A549 (cell line): ENCODE measurements at places on chromosomes 6 and 20.

DNA sequence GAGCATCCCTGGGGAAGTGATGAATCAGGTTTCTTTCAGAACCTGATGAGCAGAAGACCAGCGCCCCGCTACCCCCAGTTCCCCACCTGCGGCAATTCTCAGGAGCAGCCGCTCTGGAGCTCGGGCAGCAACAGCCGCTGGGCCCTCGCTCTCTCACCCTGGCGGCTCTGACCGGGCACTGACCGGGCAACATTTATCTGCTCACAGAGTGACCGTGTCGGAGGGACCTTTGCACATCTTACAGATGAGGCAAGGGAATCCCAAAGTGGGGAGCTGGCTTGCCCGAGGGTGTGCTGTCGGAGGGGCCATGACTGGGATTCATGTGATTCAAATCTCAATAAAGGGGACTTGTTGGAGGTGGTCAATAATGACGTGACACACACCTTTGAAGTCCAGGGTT lies 26.2 kb upstream of the KCNK16 start:
- no peak for DNase-seq

DNA sequence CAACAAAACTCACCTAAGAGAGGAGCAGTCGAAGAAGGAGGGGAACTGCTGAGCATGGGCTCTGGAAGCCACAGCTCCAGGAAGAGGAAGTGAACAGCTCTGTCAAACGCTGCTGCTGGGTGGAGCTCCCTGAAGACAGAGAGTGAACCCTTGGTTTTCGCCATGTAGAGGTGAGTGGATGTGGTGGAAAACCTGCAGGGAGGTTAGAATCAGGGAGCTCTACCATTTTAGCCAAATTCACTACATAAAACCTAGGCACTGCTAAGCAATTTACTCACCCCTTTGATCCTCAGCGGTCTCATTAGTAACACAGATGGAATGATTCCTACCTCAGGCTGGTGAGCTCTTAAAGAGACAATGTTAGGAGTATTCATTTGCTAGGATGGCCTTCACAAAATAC lies 19.4 kb upstream of the TFAP2A start:
- no peak for DNase-seq

DNA sequence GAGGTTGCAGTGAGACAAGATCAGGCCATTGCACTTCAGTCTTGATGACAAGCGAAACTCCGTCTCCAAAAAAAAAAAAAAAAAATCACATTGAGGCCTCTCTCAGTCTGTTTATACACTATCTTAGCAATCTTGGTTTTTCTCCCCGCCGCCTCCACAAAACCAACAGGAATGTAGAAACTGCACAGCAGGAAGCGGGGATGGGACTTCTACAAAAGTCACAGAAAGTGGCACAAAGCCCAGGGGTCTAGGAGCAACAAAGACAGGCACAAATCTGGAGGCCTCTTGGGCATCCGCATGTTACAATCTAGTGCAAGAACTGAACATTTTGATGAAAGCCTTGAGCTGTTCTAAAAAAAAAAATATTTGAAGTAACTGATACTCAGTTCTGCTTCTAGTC lies 48.6 kb downstream of the KDM1B start:
- DNase-seq, result no peak

GRCh38 chr6:20399518-20399917 lies 2.2 kb upstream of the E2F3 start:
- DNase-seq, result no peak

DNA sequence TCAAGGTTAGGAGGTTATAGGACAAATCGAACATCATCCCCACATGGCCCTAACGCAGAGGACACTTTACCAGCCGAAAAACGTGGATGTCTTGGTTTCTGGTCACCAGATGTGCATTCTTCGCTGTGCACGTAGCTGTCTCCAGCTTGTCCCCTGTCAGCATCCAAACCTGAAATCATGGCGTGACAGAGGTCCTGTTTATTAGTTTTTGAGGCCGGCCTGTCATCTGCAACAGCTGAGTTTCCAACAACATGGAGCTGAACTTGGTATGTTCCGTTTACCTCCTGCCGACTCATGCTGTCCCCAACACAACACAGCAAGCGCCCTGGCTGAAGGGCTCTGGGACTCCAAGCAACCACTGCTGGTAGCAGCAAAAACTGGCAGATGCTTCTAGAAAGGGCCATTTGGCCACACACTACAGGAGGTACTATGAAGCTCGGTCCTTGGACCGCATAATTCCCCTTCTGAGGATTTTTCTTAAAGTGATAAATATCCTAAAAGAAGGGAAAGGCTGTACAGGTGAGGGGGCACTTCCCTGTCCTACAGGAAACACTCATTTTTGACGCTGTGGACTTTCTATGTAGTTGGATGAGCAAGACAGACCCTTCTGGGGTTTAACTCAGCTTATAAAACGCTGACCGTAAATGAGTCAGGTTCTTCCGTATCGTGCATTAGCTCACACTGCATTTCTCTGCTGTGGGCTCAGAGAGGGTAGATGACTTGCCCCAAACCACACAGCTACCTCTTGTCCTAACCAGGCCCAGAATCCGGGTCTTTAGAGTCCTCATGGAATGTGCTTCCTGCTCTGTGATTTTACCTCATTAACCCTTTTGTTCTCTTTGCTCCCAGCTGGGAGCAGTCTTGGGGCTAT lies 79.7 kb upstream of the NFATC2 start:
- no peak for DNase-seq

- DNase-seq, result no peak
Measured at GRCh38 chr6:157198425-157199279, 124.7 kb downstream of the TMEM242 start.

DNA sequence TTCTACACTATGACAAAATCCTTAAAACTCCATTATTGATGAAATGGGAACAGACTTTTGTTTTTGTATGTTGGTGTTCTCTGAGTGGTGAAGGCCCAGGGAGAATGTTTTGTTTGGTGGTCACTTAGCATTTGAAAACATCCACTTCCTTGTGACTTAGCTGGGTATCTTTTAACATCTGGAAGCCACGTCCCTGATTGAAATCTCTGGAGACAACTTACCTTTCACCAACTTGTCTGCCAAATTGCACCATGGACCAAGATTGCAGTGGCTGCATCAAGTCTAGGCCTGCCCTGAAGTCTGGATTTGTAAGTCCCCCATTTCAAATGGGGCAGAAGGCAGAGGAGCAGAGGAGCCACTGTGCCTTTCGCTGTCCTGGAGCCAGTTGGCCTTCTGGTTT lies 534 bp upstream of the EFCAB8 start:
- DNase-seq, result no peak

GRCh38 chr20:34954904-34955230 lies 739 bp downstream of the GSS start:
- no peak for DNase-seq
